Suppressor macrophage treated with lipopolysaccharide for 1 hour (primary cell): ENCODE measurements at places on chromosomes 16 and 17.

DNA sequence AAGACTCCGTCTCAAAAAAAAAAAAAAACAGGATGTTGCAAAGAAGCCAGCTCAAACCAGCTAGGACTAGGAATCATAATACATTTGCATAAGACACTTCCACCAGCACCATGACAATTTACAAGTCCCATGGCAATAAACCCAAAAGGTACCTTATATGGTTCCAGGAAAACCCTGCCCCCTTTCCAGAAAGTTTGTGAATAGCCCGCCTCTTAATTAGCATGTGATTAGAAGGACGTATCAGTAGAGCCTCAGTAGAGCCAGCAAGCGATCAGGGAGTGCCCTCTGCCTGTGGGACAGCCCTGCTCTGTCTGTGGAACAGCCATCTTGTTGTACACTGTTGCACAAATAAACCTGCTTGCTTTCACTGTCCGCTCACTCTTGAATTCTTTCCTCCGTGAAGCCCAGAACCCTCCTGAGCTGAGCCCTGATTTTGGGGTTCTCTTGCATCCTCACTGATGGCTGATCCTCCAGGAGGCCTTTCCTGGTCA is 14.0 kb downstream of the NUPR1 start:
- DNase-seq: peak; percentile 77

GRCh38 chr16:73092236-73092781 is 44.4 kb upstream of the ZFHX3 start:
- no peak for DNase-seq

GRCh38 chr17:31579265-31579664 is 187.8 kb downstream of the RAB11FIP4 start:
- DNase-seq: no peak

DNA sequence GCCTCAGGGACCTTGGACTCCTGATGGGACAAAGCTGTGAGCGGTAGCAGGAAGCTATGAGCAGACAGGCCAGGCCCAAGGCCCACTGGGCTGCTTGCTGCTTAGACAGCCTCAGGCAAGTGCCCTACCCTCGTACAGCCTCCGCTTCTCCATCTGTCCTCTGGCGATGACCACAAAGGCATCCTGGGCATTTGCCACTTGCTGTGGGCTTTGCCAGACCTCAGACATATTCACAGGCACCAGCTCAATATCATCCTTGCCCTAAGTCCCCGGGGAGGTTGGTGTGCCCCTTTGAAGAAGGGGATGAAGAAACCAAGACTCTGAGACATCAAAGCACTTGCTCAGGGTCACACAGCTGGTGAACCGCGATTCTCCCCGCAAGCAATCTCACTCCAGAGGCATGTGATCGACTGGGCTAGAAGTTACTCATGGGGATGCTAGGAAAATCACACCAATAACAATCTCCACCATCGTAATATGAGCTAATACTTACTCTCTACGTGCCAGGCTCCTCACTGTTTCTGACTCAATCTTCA is 21.7 kb downstream of the PPL start:
- no peak for DNase-seq

DNA sequence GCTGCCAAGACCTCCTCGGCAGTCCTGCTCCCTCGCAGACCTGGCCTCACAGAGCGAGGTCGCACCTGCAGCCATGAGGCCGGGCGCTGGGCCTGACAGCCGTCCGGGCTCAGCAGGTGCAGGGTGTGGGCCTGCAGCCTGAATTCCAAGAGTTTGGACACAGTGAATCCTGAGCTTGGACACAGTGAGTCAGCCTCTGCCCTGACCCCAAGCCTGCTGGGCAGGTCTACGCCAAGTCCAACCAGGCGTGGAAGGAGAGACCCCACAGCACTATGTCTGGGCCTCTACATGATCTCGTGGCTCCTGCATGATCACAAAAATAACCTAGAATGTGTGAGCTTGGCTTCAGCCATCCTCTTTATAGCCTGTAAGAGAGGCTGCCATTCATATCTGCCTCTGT is 121.0 kb downstream of the C16orf95 start:
- no peak for DNase-seq

GRCh38 chr17:76845541-76846017 is 22.6 kb upstream of the MGAT5B start:
- DNase-seq: peak; percentile 6

GRCh38 chr16:85600530-85601271 is 12.4 kb upstream of the GSE1 start:
- no peak for DNase-seq

DNA sequence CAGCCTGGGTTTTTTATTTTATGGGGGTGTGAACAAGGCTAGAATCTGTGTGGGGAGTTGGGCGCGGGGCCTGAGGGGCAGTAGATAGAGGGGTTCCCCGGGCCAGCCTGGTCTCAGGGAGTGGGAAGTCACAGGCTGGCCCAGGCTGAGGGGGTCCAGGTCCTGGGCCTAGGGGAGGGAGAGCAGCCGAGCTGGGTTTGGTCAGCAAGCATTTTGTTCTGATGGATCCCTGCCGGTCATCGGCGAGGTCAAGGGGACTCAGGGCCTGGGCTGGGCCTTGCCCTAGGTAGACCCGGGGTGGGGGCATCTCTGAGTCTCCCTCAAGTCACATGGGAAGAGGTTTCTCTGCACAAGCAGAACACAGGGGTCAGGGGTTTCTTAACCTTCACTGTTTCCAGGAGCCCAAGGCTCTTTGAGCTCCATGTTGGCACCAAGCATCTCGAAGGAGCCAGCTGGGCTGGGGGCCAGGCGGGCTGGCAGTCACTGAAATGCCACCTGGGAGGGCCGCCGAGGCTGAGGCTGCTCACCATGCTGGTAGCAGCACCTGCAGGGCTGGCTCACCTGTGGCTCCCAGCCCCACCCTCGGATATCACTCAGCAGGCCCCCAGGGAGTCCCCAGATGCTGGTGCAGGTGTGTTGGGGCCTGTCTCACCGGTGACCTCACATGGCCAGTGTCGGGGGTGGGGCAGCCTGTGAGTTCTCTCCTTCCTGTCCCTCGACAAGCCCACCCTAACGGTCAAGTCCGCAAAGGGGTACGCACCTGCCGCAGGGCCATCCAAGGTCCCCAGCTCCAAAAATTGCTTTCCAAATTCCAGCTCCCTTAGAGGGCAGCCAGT is 41.0 kb downstream of the SLC7A5 start:
- DNase-seq: no peak

DNA sequence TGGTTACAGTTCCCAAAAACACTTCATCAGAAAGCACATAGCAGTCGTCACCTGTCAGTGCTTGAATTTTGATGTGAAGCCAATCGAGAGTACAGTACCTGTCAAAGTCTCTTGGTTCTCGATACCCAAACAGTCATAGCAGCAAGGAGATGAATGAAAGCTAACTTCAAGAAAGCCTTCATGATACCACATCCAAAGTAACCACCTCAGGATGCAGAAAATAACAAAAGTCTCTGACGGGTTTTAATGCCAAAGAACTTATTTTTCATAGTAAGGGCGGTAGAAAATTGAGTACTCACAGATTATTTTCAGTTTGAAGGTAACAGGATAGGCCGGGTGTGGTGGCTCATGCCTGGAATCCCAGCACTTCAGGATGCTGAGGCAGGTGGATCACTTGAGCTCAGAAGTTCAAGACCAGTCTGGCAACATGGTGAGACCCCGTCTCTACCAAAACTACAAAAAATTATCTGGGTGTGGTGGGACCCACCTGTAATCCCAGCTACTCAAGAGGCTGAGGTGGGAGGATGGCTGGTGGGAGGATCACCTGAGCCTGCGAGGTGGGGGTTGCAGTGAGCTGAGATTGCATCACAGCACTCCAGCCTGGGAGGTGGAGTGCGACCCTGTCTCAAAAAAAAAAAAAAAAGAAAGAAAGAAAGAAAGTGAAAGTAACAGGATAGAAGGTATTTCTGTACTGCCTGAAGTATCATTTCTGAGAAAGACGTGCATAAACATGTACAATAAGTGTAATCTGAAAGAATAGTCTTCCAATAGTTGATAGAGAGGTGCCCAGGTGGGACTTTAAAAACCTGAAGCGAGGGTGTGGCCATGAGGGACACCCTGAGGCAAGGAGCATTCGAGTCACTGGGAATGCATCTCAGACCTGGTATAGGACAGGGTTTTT is 15.4 kb downstream of the MFSD11 start:
- DNase-seq: no peak

- DNase-seq: peak; percentile 88
These were observed 11.2 kb downstream of the GALK1 start for GRCh38 chr17:75753514-75754377.

DNA sequence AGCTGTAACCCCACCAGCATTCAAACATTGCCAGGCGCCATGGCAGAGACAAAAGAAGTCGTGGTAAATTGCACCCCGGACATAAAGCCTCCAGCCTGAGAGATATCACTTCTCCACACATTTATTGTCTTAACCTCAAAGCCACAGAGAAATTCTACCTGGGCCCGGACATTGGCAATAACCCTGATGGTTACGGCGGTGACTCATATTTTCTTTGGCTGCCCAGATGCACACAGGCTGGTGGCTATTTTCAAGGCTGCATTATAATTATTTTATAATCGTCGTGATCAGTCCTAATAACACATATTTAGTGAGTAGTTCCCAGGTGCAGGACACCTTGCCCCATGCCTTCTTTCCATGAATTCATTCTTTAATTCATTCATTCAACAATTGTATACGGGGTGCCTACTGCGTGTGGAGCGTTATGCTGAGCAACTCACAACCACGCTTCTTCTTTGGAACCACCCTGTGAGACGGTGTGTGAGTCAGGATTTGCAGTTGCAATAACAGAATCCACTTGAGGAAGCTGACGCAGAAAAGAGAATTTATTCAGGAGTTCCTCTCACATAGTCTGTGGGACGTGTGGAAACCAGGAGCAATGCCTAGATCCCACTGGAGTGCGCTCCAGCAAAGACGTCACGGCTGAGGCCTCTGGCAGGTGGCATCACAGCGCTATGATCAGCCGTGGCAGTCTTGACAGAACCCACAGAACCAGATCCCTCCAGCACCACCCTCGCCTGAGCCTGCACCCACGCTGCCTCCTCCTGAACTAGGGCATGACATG is 245.7 kb downstream of the FOXL1 start:
- DNase-seq: no peak

GRCh38 chr16:11126399-11127054 is 129.5 kb downstream of the SOCS1 start:
- DNase-seq: peak; percentile 26

DNA sequence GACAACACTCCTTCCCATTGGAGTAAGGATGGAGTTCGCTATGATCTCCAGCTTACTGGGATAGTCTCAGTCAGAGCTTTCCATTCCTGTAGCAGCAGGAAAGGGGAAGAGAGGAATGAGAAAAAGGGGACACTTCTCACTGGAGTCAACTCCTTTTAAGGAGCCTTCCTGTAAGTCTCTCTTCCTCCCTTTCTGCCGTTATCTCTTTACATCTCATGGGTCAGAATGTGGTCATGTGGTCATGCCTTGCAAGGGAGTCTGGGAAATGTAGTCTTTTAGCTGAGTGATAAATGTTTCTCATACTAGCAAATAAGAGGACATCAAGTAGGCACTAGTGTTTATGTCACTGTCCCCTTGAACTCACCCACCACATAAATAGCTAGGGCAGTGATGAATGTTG is 227.3 kb downstream of the HAPSTR1 start:
- no peak for DNase-seq

DNA sequence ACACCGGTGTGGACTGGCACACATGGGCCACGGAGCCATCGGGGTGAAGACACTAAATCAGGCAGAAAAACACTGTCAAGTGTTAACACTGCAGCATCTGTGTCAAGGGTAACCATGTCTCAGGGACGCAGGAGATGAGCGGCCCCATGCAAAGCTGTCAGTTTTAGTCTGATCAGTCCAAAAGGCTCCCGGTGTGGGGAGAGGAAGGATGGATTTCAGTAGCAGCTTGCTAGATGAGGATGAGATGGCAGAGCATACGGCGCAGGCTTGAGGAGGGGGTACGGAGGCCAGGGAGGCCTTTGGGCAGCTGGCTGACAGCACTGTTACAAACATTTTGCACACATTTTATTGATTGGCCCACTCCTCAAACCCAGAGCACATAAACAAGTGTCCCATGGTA is 98.1 kb downstream of the GNAO1 start:
- no peak for DNase-seq

DNA sequence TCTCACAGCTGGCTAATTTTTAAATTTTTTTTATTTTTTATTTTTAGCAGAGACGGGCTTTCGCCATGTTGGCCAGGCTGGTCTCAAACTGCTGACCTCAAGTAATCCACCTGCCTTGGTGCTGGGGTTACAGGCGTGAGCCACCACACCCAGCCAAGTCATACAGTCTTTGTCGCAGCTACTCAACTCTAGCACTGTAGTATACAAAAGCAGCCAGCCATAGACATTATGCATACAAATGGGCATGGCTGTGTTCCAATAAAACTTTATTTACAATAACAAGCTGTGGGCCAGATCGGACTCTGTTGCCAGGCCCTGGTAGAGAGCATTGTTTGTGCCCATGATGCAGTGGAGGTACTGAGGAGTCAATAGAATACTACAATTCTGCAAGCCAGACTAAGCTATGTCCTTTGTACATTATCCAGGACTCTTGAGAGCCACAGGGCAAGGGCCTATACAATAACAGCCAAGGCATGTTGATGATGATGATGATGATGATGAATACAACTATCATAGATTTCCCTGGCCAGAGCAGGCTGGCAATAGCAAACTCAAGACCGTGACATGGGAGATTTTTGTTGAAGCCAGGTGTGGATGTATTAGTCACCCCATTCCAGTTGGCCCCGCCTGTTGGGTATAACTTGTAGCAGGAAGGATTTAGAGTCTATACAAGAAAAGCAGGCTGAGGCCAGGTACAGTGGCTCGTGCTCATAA is 101.8 kb downstream of the MYH11 start:
- no peak for DNase-seq

DNA sequence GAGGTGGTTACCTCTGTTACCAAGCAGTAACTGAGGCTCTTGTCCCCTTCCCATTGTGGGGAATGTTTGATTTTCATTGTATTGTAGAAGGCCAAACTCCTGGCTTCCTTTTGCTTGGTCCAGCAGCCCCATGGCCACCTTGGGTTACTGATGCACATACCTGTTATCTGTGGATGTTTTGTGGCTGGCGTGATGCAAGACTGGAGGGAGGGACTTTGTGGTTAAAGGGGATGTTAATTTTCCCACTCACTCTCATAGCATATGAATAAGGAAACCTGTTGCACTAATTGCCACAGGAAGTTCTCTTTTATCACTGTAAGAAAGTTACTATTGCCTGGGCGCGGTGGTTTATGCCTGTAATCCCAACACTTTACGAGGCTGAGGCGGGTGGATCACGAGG is 168.6 kb upstream of the HS3ST4 start:
- no peak for DNase-seq

- DNase-seq: no peak
These were observed 5.3 kb downstream of the GPRC5B start for GRCh38 chr16:19879241-19879792.

GRCh38 chr17:69535016-69535570 is 120.6 kb downstream of the MAP2K6 start:
- no peak for DNase-seq
